Esophagus squamous epithelium (tissue), 5 donors: ENCODE measurements at places on chromosomes 2 and 18.
A peak's percentile ranks its signal among the peaks of the same experiment; 100 is the strongest.

DNA sequence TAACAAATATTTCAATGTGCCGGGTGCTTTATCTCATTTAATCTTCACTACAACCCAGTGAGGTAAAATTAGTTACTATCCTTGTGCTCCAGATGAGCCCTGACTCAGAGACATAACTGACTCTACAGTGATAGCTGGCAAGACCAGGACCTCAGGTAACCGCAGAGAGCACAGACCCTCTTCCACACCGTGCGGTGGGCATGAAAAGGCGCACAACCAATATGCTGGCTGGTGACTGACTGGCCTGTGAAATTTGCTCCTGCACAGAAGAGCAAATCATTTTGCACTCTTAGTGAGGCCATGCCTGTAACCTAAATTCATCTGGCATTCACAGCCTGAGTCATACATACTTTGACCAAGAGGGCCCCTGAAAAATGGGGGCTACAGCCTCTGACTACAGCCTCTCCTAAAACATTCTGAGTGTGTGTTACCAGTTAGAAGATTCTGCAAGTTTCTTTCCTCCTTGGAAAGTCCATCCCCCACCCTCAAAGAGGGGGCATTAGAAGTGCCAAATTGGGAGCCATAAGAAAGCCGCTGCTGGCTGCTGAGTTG, 22.4 kb upstream of the MSGN1 start:
- H3K4me3 ChIP-seq, result no peak overlapping the region
- no peak for DNase-seq
- peaks cover 3% of the 10 kb centered on the region for H3K4me1 ChIP-seq
- H3K27ac ChIP-seq, result peak overlapping the region; percentile 13
- H3K36me3 ChIP-seq, result no peaks in the 10 kb centered on the region
- H3K27me3 ChIP-seq, result no peaks in the 10 kb centered on the region

- no peak overlapping the region for H3K27ac ChIP-seq
- H3K4me1 ChIP-seq, result no peaks in the 10 kb centered on the region
- DNase-seq, result no peak
- no peaks in the 10 kb centered on the region for H3K36me3 ChIP-seq
- H3K27me3 ChIP-seq, result no peaks in the 10 kb centered on the region
- no peak overlapping the region for H3K4me3 ChIP-seq
Measured at GRCh38 chr2:163341426-163341825, 394.4 kb downstream of the FIGN start.

DNA sequence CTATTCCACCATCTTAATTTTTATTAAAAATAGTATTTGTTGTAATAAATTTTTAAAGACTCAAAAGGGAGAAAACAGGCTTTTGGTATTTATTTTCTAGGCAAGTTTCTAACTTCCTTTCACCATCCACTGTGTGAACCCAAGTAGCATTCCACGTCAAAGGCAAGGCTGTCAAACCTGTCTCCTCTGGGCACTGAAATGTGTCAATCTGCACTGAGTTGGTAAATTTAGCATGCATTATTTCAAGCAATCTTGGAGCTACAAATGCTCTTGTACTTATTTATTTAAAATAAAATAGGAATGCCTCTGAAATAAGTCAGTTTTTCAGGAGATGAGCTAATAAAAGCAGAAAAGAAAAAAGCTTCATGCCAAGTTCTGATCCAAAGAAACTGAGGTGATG, 130.9 kb upstream of the CNTNAP5 start:
- H3K36me3 ChIP-seq, result no peaks in the 10 kb centered on the region
- H3K27ac ChIP-seq, result no peak overlapping the region

- peak overlapping the region; percentile 99 for H3K4me3 ChIP-seq
- no peak overlapping the region for H3K27ac ChIP-seq
- no peak for DNase-seq
- H3K4me1 ChIP-seq, result peaks cover 78% of the 10 kb centered on the region
- no peaks in the 10 kb centered on the region for H3K27me3 ChIP-seq
- H3K36me3 ChIP-seq, result no peaks in the 10 kb centered on the region
Measured at GRCh38 chr2:26246818-26247217, 2.1 kb downstream of the HADHB start.

DNA sequence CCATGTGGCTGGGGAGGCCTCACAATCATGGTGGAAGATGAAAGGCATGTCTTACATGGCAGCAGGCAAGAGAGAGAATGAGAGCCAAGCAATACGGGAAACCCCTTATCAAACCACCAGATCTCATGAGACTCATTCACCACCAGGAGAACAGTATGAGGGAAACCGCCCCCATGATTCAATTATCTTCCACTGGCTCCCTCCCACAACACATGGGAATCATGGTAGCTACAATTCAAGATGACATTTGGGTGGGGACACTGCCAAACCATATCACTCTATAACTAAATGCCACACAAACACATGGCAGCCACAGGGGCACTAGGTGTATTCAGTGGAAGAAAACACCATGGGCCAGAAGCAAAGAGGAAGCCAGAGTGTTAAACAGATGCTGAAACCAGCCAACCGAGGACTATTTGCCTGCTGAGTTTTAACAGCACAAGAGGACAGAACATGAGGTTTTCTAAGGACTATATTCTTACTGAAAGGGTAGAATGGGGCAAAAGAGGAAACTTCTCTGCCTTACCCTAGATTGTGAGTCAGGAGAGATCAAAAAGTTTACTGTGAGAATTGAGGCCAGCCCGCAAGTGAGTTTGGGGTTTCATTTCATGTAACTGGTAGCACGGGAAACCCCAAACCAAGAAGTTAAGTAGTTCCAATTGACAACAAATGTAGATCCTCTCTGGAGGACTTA, 49.2 kb downstream of the SIGLEC15 start:
- H3K4me1 ChIP-seq, result no peaks in the 10 kb centered on the region
- H3K4me3 ChIP-seq, result no peak overlapping the region
- H3K27me3 ChIP-seq, result no peaks in the 10 kb centered on the region
- H3K27ac ChIP-seq, result no peak overlapping the region
- DNase-seq, result no peak

GRCh38 chr2:26464390-26465265, 13.3 kb downstream of the OTOF start:
- DNase-seq, result no peak
- no peaks in the 10 kb centered on the region for H3K27me3 ChIP-seq
- no peaks in the 10 kb centered on the region for H3K4me1 ChIP-seq
- H3K36me3 ChIP-seq, result no peaks in the 10 kb centered on the region
- no peak overlapping the region for H3K4me3 ChIP-seq
- no peak overlapping the region for H3K27ac ChIP-seq

DNA sequence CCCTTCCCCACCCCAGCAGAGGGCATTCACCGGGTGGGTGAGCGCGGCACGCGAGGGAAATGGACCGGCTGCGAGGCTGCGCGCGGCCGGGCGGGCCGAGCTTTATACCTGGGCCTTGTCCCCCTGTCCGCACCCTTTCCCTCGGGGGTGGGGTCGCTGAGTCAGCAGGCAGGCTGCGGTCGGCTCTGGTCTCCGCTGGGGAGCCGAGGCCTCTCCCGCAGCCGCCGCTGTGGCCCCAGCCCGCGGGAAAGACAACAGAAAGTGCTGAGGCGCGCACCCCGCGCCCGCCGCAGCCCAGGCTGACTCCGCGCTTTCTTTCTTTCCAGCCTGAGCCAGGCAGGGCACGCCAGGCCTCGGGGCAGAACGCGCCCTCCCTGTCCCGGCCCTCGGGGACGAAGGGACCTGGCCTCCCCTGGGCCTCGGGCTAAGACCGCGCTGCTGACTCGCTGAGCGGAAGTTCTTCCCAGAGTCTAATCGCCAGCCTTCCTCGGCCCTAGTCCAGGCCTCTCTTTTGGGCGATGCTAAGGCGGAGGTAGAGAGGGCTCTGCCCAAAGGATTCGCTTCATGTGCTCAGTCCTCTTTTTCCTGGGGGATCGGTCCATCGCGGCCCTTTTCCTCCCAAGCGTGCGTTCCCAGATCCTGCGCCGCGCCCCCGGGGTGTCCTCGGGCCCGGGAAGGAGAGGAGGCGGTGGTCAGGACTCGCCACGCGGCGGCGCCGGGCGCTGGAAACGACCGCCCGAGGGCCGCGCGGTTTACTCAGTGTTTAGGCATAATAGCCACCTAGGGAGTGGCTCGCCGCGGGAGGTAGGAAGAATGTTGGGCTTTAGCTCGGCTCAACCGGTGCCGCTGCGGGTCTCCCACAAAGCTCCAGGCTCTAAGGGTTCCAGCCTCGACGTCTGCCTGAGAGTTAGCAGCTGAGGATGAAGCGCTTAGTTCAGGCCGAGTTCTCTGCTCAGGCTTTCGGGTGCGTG, at the start of gene CRYBA2:
Gene CRYBA2, minus strand, starts transcription at position 78 of the 971 bp plus-strand sequence. CDS start 246 bp downstream, outside the sequence.
- peaks cover 15% of the 10 kb centered on the region for H3K27me3 ChIP-seq
- no peak within 1 kb of the TSS for H3K27ac ChIP-seq
- no peaks in the 10 kb centered on the region for H3K36me3 ChIP-seq
- DNase-seq, result no peak
- H3K4me1 ChIP-seq, result peaks cover 19% of the 10 kb centered on the region
- peak within 1 kb of the TSS; percentile 44 for H3K4me3 ChIP-seq

- H3K4me1 ChIP-seq, result no peaks in the 10 kb centered on the region
- H3K27ac ChIP-seq, result no peak overlapping the region
- no peak for DNase-seq
Measured at GRCh38 chr18:77905449-77906055, 655.9 kb downstream of the GALR1 start.

GRCh38 chr2:207692206-207693065, 19.0 kb upstream of the CCNYL1 start:
- peaks cover 4% of the 10 kb centered on the region for H3K4me1 ChIP-seq
- H3K36me3 ChIP-seq, result no peaks in the 10 kb centered on the region
- H3K27ac ChIP-seq, result no peak overlapping the region
- no peak overlapping the region for H3K4me3 ChIP-seq

- H3K4me1 ChIP-seq, result no peaks in the 10 kb centered on the region
- H3K27ac ChIP-seq, result no peak overlapping the region
- no peak overlapping the region for H3K4me3 ChIP-seq
Measured at GRCh38 chr2:132372276-132372675, 44.3 kb upstream of the GPR39 start.

DNA sequence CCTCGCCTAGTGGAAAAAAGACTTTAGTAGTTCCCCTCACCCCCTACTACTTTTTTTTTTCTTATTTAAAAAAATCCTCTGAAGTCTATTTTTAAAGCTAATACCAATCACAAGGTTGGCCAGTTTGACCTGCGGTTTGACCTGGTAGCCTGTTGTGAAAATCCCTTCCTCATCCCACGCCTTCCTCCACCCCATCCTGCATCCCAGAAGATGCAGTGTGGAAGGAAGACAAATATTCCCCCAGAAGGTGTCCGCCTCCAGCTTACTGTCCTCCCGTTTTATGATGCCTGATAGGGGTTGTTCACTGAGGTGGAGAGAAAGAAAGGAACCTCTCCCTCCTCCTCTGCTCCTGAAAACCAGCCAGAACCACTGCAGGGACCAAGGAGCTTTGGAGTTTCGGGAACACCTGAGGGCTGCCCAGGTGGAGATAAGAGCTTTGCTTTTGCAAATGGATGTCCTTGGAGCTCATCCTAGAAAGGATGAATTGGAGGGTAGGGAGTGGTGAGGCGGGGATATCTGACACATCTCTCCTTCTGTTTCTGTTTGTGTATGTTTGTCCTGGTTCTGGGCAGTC, 909 bp downstream of the ATP6V1C2 start:
- DNase-seq, result no peak
- H3K27me3 ChIP-seq, result peaks cover 84% of the 10 kb centered on the region
- H3K27ac ChIP-seq, result no peak overlapping the region
- peaks cover 37% of the 10 kb centered on the region for H3K4me1 ChIP-seq

GRCh38 chr2:3446381-3446780, 66.9 kb downstream of the TRAPPC12 start:
- H3K36me3 ChIP-seq, result peaks cover 91% of the 10 kb centered on the region
- no peak overlapping the region for H3K4me3 ChIP-seq
- no peak overlapping the region for H3K27ac ChIP-seq
- DNase-seq, result no peak
- H3K4me1 ChIP-seq, result peaks cover 12% of the 10 kb centered on the region

- peaks cover 3% of the 10 kb centered on the region for H3K4me1 ChIP-seq
- H3K4me3 ChIP-seq, result no peak overlapping the region
Measured at GRCh38 chr2:141468761-141469160, 662.1 kb downstream of the LRP1B start.

DNA sequence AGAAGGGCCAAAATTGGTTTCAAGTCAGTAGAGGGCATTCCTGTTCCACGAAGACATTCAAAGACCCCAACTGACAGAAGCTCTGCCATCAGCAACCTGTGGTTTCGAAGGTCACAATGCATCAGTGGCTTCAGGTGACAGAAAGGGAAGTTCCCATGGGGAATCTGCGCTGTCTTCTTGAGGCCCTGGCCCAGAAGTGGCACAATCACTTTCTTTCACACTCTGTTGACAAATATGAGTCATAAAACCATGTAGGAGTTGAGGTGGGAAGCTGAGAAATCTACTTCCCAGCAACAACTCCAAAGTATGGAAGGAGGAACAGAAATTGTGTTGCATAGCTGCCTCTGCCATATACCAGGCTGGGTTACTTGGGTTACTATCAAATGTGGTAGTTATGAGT, 621.1 kb upstream of the FANCL start:
- H3K27me3 ChIP-seq, result no peaks in the 10 kb centered on the region
- H3K36me3 ChIP-seq, result no peaks in the 10 kb centered on the region
- H3K27ac ChIP-seq, result no peak overlapping the region
- H3K4me1 ChIP-seq, result no peaks in the 10 kb centered on the region
- DNase-seq, result no peak

DNA sequence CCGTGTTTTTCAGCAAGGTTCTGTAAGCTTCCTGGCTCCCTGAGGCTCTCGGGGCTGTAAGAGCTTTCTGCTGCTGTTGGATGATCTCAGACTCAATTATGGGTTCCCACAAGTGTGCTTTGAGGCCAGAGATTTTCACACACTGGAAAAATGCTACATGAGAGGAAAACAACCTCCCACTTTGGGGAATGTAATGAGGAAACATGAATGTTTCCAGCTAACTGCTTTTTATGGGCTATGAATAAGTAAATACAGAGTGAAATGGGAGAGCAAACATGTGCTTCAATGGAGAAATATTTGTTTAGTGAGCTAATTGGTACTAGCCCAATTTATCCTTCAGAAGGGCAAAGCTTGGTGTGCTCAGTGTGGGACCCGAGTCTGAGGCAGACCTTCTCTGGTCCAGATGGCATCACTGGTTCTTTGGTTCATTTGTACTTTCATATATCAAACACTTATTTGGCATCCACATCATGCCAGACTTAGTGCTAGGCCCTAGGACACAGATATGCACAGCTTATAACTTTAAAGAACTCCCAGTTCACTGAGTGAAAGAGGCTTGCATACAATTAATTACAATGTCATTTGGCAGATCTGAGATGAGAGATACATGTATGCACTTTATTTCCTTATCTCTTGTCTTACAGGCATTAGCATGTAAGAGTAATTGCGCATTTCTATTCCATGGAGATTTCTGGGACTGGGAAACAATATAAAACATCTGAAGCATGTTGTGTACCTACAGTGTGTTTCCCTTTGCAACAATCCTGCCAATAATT, 248.8 kb downstream of the RDH14 start:
- no peaks in the 10 kb centered on the region for H3K4me1 ChIP-seq
- no peaks in the 10 kb centered on the region for H3K36me3 ChIP-seq
- H3K27ac ChIP-seq, result no peak overlapping the region
- H3K4me3 ChIP-seq, result no peak overlapping the region

GRCh38 chr2:223526106-223526505, 76.1 kb downstream of the SCG2 start:
- H3K27ac ChIP-seq, result no peak overlapping the region
- H3K27me3 ChIP-seq, result no peaks in the 10 kb centered on the region
- H3K4me1 ChIP-seq, result peaks cover 5% of the 10 kb centered on the region

GRCh38 chr2:29951576-29951975, 30.2 kb upstream of the ALK start:
- no peak overlapping the region for H3K4me3 ChIP-seq
- H3K4me1 ChIP-seq, result peaks cover 39% of the 10 kb centered on the region
- H3K27me3 ChIP-seq, result no peaks in the 10 kb centered on the region
- H3K36me3 ChIP-seq, result no peaks in the 10 kb centered on the region
- DNase-seq, result no peak
- H3K27ac ChIP-seq, result peak overlapping the region; percentile 72

- peak overlapping the region; percentile 53 for H3K4me3 ChIP-seq
- H3K27me3 ChIP-seq, result peaks cover 87% of the 10 kb centered on the region
- DNase-seq, result no peak
- H3K4me1 ChIP-seq, result peaks cover 10% of the 10 kb centered on the region
- no peak overlapping the region for H3K27ac ChIP-seq
Measured at GRCh38 chr2:176080540-176081375, 3.0 kb downstream of the EVX2 start.
